NCI-H1436 (cell line): ENCODE measurements at places on chromosomes 13 and 19.

GRCh38 chr13:40389081-40389641, 277.3 kb downstream of the FOXO1 start:
- no peak for DNase-seq

DNA sequence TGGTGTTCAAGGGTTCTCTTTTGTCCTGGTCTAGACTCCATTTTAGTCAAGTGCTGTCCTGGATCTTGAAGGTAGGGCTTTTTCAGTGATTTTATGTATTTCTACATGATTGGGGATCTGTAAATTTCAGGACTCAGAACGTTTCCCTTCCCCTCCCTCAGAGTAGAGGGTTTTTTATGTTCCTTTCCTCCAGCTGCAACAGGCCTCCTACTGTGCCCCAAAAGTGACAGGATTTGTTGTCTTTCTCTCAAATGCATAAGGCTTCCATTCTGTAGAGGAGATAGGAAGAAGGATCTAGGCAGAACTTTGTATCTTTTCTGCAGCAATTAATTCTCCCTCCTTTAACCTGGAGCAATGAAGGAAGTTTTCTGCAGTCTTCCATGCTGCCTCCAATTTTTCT, 251.3 kb downstream of the MAB21L1 start:
- DNase-seq = no peak

DNA sequence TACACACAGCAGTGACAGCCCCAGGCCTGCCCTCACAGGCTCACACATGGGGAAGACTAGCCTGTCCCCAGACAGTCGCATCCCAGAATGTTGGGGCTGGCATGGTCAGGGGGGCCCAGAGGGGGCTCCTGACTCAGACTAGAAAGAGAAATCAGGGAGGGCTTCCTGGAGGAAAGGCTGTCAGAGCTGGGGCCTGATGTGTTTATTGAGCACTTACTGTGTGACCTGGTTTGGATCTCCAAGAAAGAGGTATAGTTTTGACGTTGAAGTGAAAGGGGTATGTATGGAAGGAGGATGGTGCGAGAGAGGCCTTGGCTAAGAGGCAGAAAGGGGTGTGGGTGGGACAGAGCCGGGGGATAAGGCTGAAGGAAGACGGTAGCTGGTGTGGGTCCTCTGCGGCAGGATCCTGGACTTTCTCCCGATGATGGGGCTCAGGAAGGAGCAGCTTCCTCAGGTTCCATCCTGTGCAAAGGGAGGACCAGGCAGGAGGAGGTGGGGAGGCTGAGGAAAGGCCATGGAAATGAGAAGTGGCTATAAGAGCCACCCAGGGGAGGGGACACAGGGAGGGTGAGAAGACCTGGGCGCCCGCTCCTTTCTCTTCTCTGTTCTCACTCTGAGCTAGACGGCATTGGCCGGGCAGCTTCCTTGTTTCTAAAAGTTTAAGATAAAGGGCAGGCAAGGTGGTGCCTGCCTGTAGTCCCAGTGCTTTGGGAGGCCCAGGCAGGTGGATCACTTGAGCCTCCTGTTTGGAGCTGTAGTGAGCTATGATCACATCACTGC, 16.1 kb upstream of the BCL3 start:
- no peak for DNase-seq

- no peak for DNase-seq
Observed at GRCh38 chr13:67148161-67148571, 82.0 kb downstream of the PCDH9 start.

DNA sequence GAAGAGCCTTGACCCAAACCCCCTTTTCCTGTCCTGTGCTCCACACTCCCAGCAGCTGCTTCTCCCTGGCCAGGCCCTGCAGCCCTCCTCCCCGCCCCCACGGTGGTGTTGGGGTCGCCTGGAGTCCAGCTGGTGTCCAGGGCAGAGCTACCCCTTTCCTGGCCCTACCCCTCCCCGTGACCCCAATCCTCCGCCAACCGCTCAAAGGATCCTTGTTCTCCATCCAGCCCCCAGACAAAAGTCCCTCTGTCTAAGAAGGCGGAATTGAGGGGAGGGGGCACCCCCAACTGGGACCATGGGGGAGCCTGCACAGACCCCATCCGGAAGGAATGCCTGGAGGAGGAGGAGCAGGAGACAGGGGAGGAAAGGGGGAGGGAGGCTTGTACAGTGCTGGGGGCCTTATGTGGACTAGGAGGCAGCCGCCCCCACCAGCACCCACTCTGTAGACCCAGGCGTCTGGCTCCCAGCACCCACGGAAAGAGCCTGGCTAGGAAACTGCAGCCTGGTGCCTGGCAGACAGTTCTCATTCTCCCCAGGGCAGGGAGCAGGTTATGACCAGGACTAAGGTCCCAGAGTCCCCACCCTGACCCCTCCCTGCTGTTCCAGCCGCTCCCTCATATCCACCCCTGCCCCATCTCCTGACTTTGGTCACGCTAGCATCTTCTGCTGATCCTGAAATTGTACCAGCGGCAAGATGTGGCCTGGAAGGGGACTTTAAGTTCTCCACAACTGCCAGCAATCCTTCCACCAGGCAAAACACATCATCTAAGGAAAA, at the start of gene FXYD3:
Gene FXYD3, plus strand, starts transcription at position 647 of the 775 bp plus-strand sequence. CDS start 3,554 bp downstream, outside the sequence.
- DNase-seq = no peak

DNA sequence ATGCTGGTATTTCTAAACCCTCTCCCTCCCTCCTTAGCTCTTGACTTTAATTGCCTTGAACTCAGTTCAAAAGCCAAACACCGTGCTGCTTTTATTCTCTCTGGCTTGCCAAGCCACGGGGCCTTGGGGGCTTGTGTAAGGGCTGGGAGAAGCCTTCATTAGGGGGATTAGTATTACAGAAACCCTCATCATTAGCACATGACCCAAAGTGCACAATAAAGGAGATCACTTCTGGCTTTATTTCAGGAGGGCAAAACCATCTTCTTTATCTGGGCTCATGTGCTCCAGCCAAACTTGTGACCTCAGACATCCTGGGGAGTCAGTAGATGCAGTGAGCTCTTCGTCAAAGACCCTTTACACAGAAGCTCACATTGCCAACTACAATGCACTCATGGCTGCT, at the start of gene DCT:
Gene DCT, minus strand, starts transcription at position 67 of the 400 bp plus-strand sequence. CDS start 427 bp downstream, outside the sequence.
- peak; percentile 48 for DNase-seq

- DNase-seq = no peak
Observed at GRCh38 chr19:3813473-3814392, 27.6 kb upstream of the MATK start.

- no peak for DNase-seq
Observed at GRCh38 chr13:23899555-23899954, 2.3 kb upstream of the C1QTNF9B start.

- peak; percentile 97 for DNase-seq
Observed at GRCh38 chr13:74134221-74134776, at the start of gene KLF12. Gene KLF12 (minus strand): TSS chr13:74134404.

GRCh38 chr13:26560456-26560855, 3.0 kb downstream of the WASF3 start:
- DNase-seq = no peak

GRCh38 chr19:52948025-52948770, 14.5 kb downstream of the ZNF816 start:
- no peak for DNase-seq

- no peak for DNase-seq
Observed at GRCh38 chr19:1214862-1215731, 9.5 kb downstream of the STK11 start.

- DNase-seq = no peak
Observed at GRCh38 chr19:34787059-34787824, 14.2 kb upstream of the ZNF599 start.

DNA sequence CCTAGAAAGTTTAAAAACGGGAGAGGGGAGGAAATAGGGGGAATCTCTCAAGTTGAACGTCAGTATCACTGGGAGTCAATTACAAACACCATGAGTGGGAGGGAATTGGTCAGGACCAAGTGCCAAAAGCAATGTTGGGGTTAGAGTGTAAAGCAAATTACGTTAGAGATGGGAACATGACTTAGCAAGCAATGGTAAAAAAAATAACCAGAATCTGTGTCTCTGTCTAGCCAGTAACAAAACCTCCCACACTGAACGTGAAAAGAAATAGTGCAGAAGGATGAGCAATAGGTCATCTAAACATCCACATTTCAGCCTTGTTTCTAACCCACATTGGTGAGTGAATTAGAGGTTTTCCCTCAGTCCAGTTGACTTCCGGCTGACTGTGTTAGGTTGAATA, 242.2 kb downstream of the COG6 start:
- no peak for DNase-seq
